Fibroblast of pulmonary artery (primary cell): ENCODE measurements at places on chromosomes 2 and 18.

- DNase-seq: no peak
Observed at GRCh38 chr18:60722742-60723141, 350.2 kb upstream of the MC4R start.

DNA sequence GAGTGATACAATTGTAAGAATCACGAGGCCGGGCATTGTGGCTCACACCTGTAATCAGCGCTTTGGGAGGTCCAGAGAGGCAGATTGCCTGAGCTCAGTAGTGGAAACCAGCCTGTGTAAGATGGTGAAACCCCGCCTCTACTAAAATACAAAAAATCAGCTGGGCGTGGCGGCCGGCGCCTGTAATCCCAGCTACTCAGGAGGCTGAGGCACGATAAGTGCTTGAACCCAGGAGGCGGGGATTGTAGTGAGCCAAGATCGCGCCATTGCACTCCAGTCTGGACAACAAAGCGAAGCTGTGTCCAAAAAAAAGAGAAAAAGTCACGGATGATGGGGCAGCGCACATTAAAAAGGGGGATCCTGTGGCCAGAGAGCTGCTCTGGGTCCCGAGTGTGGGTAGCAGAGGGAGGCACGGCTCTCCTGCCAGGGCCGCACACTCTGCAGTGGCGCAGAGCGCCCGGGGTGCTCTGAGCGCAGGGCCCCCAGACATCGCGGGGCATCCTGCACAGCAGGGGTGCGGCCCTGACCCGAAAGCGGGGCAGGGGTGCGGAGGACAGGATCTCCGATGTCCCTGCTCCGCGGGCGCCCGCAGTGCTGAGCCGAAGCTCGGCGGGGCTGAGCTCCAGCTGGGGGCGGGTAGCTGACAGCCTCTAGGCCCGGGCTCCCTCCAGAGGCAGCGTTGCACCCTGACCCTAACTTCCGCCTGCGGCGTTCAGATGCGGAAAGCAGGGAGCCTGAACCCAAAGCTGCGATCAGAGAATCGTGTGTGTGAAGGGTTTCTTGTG, 30.4 kb upstream of the RAB6D start:
- DNase-seq: no peak

GRCh38 chr2:40480596-40480995, 28.7 kb upstream of the SLC8A1 start:
- DNase-seq: no peak

DNA sequence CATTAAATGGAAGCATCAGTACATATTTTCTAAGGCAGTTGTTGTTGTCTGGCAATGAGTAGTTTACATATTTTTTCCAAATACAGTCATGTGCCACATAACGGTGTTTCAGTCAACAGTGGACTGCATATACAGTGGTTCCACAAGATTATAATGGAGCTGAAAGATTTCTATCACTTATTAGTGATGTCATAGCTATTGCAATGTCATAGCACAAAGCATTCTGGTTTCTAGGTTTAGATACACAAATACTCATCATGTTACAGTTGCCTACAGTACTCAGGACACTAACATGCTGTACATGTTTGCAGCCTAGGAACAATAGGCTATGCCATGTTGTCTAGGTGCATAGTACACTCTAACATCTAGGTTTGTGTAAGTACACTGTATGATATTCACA, 45.0 kb downstream of the RND3 start:
- no peak for DNase-seq

DNA sequence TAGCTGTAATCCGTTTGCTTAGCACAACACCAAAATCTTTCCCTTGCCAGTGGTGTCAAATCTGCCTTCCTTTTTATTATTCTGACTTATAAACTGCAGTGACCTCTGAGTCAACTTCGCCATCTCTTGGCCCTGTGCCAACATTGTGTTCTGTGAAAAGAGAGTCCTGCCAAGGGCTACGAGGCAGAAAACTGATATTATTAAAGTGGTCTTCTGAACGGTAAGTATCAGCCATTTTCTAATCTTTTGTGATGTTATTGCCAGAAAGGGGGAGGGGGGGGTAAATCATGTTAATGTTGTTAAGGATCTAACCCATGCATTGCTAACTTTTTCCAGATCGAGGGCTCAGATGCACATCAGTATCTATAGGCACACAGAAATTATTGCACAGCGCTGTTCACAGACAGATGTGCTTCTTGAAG, 121.5 kb upstream of the LTBP1 start:
- DNase-seq: peak; percentile 66

- DNase-seq: no peak
Observed at GRCh38 chr2:208147759-208148158, 1.8 kb upstream of the CRYGB start.

DNA sequence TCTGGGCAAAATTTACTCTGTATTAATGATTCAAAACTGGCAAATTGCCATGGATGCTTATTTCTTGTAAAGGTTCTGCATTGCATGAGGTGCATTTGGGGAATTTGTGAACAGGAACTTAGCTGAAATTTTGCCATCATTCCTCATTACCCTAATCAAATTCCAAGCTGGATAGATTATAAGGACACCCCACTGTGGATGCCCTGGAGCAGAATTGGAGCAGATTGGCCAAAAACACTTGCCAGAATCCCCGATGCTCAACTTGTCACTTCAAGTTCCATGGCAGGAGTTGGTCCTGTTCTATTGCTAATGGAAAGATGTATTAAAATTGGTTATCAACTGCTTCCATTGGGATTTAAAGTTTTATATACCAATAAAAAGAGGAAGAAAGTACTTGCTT, 237.9 kb downstream of the CCDC102B start:
- no peak for DNase-seq

GRCh38 chr2:232129483-232129882, 168.0 kb downstream of the DIS3L2 start:
- DNase-seq: no peak

- no peak for DNase-seq
Observed at GRCh38 chr2:30661173-30662107, 145.8 kb downstream of the CAPN13 start.

- DNase-seq: no peak
Observed at GRCh38 chr2:164935118-164936101, 19.9 kb downstream of the SLC38A11 start.

- DNase-seq: no peak
Observed at GRCh38 chr2:54691445-54692135, 31.9 kb upstream of the EML6 start.

GRCh38 chr2:236799391-236800026, 229.9 kb downstream of the ACKR3 start:
- DNase-seq: no peak

DNA sequence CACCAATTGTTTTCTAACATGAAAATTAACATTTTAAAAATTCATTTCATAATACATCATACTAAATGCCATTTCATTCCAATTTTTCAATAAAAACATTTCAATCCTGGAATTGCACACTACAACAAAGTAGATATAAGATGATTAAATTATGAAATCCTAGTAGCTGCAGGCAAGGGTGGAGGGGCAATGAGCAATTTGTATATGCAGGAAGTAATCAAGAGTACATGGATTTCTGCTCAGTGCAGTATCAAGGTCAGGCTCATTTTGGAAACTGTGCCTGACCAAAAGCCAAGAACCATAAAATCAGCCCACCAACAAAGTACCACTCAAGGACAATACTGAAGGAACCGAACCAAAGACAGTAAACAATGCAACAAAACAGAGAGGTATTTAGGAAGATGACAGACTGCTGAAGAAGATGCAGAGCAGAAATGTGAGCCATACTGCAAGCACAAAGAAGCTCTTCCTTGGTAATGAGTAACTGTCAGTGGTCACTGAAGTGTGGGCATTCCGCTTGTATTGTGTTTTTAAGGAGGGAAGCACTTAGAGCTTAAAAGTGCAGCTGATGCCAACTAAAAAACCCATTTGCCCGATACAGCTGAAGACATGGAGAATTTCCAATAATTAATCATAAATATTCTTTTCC, 34.5 kb upstream of the DSEL start:
- DNase-seq: no peak

DNA sequence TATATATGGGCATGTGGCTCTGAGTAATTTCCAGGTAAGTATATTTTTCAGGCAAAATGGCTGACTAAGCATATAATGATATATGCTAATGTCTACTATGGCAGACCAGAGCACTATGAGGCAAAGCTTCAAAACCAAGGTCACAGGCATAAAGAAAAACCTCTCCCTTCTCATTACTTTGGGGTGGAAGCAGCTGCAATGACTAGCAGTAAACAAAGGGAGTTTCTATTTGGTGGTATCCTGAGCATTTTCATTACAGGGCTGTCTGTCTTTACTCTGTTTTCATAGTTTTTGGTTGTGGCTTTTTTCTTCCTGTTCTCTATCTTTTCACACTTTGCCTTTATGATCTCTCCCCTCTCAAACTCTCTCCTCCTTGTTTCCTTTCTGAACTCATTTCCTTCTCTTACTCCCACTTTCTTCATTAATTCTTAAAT, 15.6 kb downstream of the PDE6D start:
- DNase-seq: no peak

DNA sequence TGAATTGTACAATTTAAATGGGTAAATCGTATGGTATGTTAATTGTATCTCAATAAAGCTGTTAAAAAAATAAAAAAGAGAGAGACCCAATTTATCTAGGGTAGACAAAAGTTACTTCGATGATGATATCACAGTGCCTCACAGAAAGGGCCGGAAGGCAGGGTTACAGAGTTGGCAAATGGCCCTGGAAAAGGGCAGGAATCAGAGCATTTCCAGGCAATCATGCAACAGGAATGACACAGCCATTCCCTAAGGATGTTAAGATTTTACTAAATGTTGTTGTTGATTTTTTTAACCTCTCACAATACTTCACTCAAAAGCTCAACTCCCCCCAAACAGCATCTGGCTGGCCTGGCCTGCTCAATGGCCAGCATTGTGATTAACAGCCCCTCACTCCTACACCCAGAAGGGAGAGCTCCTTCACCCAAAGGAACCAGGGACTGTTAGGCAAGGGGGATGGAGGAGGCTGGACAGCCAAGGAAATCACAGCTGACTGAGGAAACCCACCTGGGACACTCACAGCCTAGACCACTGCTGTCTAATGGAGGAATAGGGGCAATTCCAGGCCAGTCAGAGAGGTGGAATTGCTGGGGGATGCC, 7.7 kb upstream of the SP100 start:
- DNase-seq: peak; percentile 92

DNA sequence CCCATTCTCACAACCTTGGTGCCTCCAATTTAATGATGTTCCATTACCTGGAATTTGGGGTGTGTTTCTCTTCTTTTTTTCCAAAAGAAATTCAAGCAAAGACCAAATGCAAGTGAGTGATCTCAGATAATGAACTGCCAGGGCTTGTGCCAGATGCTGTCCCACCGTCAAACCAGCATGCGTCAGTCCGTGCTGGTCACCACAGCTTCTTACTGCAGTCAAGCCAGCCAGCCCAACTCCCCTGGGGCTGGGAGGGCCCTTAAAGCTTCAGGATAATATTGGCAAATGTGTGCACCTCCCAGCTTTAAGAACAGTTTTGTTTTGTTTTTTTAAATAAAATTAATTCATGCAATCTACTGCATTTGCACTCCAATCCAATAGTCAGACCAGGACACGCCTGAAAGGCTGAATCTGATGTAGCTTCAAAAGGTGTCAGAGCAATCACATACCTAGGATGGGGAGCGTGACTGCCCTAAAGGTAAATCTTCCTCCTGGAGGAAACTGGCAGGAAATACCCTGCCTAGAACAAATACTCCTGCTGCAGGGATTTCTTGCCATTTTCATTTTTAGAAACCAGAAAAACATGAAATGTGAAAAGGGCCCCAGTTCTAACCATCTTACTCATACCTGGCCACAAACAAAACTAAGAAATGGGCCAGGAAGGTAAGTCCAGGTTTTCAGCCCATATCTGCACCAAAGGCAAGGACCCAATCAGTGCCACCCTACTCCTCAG, 26.8 kb upstream of the SP3 start:
- DNase-seq: peak; percentile 71

DNA sequence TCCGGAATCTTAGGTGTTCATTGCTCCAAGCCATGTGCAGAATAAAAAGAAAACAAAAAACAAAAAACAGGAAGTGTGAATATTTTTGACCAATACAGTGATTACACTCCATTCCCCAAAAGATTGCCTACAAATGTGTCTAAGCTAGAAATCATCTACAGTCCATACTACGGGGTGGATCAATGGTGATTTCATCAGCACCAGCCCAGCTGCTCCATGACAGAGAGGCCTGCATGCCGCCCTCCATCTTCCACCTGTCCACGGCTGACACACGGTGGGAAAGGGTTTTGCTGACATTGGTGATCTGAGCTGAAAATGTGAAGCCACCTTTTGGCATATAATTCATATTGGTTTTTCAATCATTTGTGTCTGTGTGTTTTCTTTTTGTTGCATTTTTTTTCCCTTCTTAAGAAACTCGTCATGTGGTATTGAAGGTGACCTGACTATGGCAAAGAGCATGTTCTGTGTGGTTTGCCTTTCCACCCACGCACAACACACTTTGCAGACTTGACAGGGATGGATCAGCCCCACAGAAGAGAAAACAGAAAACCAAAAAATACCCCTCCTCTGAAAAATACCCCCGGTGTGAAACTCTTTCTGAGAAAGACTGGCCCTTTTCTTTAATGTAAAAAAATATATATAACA, 533.1 kb downstream of the RNF144A start:
- no peak for DNase-seq

DNA sequence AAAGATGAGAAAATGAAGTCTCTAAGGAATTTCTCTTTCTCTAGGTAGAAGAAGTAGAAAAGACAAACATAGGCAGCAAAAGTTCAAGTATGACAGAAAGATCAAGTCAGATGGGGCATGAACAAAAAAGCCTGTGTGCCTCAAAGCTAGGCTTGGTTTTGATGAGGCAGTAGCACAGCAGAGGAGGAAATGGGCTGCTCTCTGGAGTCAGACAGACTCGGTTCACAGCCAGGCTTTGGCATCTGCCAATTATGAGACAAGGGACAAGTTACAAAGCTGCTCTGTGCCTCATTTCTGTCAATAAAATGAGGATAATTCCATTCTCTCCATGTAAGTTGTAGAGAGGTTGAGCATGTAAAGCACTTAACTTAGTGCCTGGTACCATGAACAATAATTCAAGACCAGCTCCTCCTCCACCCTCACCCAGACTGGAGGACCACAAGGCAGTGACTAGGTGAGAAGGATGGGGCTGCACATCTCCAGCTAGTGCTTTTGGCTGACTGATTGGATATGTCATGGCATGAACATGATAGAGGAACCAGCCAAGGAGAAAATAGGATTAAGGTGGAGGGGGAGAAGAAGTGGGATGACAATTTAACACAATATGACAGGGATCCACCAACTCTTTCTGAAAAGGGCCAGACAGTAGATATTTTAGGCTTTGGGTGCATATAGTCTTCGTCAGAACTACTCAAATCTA, 84.6 kb downstream of the TMEM163 start:
- no peak for DNase-seq
